ENCODE measurements at places on chromosomes 4 and X. TPM values are rescaled to one million over a fixed set of nuclear protein-coding genes. Genes with fewer than 3 reads are reported as not detected.

PRDM8 gene
- total RNA-seq, result 10.1 TPM

GYPE gene
- 0.25 TPM for total RNA-seq

CDX4 gene
- total RNA-seq, result not detected

GPC4 gene
- 2.2 TPM for total RNA-seq

SLC9B1 gene
- total RNA-seq, result 0.87 TPM

FRAS1 gene
- total RNA-seq, result 1.3 TPM

ERAS gene
- total RNA-seq, result not detected

NR3C2 gene
- total RNA-seq, result 0.55 TPM

SMIM43 gene
- total RNA-seq, result 0.89 TPM

MUC7 gene
- total RNA-seq, result not detected

SPATA4 gene
- 0.37 TPM for total RNA-seq

CITED1 gene
- 0.37 TPM for total RNA-seq

AWAT2 gene
- not detected for total RNA-seq

LRBA gene
- total RNA-seq, result 51.4 TPM

PPEF2 gene
- under 0.01 TPM for total RNA-seq

COL25A1 gene
- total RNA-seq, result 0.11 TPM

USP9X gene
- total RNA-seq, result 129 TPM

RUFY3 gene
- total RNA-seq, result 97.8 TPM

CTAG1A gene
- total RNA-seq, result not detected

CT45A1 gene
- total RNA-seq, result not detected

ENPEP gene
- total RNA-seq, result 0.12 TPM

C4orf51 gene
- total RNA-seq, result not detected

CAMK2D gene
- 149 TPM for total RNA-seq

PIM2 gene
- 7.0 TPM for total RNA-seq

MAGEA10 gene
- total RNA-seq, result not detected

PNMA5 gene
- total RNA-seq, result not detected

IL2RG gene
- total RNA-seq, result not detected

NLGN4X gene
- not detected for total RNA-seq

SLC10A7 gene
- total RNA-seq, result 12.5 TPM

GJB1 gene
- total RNA-seq, result not detected

MAP7D2 gene
- total RNA-seq, result under 0.01 TPM

BANK1 gene
- 1.00 TPM for total RNA-seq

HTN3 gene
- total RNA-seq, result not detected

MAGEA2 gene
- not detected for total RNA-seq

ZNF827 gene
- total RNA-seq, result 2.8 TPM

MTTP gene
- not detected for total RNA-seq

NAP1L2 gene
- total RNA-seq, result 3.9 TPM

WFS1 gene
- total RNA-seq, result 19.3 TPM

BST1 gene
- 3.1 TPM for total RNA-seq

USP17L28 gene
- not detected for total RNA-seq
